ENCODE measurements at places on chromosomes 6 and 20. TPM values are rescaled to one million over a fixed set of nuclear protein-coding genes. Genes with fewer than 3 reads are reported as not detected.

DNA sequence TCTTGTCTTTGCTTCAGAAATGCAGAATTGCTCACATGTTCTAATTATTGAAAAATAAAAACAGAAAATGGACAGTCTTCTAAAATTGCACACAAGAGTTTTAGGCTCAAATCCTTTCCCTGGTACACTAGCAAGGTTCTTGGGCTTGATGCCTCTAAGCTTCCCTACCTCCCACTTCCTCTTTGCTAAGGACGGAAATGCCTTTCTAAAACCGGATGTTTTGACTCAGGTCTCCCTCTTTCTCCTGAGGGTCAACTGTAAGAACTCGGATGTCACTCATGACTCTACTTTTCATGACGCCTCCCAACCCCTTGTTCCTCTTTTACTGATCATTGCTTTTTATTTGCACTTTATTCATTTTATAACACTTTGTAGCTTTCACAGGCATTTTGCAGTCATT is 613.5 kb downstream of the C6orf118 start:
- no peak for DNase-seq

DNA sequence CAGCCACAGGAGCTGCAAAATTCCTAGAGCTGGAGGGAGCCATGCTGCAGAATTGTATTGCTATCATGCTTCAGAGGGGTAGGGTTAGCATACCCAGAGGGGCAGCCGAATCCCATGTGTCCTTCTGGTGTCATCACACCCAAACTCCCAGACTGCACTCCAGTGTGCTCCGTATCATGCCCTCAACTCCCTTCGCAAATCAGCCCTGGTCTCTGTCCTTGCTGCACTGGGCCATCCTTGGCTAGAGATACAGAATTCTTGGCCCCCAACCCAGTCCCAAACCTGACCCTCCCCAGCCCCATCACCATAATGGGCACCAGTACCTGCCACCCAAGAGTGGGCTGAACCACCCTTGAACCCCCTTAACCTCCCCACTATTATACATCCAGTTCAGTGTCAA is 138.3 kb downstream of the ANKRD60 start:
- DNase-seq, result no peak

- no peak for DNase-seq
Measured at GRCh38 chr20:59831916-59832270, 101.5 kb downstream of the SYCP2 start.

DNA sequence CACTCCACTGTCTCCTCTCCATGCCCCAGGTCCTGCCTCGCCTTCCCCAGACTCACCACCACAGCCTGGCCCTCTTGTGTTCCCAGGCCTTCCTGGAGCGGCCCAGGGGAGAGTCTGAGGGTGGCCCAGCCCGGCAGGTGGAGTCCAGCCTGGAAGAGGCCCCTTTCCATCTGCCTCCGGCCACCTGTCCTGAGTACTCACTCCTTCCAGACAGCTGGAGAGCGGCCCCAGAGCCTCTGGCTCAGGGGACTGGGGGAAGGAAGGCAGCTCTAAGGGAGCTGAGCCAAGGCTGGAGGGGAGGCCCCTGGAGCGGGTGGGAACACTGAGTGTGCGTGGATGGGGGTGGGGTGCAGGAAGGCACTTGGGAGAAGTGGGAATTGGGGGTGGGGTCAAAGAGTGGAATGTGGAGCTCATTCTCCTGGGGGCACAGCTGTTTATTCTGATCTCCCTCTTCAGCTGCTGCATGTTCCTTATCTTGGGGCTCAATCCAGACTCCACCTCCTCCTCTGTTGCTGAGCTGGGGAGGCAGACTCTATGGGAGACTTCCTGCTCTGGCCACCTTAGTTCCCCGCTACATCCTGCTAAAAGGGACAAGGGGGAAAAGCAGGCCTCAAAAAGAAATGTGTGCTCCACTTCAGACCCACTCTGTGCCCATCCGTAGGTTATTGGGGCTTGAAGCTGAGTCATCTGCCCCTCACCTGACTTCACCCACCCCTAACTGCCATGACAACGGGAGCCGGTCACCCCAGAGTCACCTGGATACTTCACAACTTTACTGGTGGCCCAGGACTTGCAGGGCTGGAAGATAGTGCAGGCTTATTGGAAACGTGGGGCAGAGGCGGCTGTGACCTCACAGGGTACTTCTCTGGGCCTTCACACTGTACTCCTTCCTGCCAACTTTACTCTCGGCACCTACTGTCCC is 19.5 kb upstream of the TAF8 start:
- peak; percentile 76 for DNase-seq

DNA sequence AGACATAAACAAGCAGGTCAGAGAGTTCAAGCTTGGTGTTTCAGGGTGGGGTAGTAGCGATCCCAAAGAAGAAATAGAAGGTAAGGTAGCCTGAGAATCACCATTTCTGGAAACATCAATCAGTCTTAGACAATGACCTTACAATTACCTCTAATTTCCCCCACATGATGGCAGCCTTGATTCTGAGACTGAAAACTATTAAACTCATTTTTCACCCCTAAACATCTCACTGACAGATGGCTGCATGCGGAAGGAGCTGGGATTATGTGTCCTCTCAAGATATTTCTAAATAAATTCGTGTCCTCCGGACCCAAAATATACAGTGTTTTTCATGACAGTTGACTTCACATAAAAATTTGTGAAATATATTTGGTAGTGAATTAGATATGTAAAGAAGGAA is 61.0 kb downstream of the KIF6 start:
- no peak for DNase-seq

- DNase-seq, result no peak
Measured at GRCh38 chr6:147430811-147431210, 77.7 kb upstream of the SAMD5 start.

DNA sequence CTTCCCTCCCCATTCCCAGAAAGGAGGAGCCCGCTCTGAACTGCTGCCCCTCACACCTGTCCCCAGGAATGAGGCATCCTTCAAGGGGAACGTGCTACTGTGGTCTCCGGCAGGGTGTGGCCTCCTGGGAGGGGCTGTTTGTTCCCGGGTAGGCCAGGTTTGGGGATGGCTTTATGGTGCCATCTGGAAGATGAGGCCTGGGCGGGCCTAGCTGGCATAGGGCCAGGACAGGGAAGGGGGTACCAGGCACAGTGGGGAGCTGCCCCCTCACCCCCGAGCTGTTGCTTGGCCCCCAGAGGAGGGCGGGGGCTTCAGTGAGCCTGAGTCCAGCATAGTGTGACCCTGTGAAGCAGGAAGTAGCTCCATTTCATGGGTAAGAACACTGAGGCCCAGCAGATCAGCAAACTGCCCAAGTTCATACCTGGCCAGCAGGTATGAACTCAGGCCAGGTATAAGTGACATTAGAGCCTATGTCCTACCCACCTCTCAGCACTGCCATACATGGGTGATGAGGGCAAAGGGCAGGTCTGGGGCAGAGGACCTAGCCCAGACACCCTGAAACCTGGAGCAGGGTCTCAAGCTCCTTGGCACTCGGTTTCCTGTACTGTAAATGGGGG is 17.5 kb upstream of the SPDEF start:
- peak; percentile 65 for DNase-seq

GRCh38 chr20:41245086-41245707 is 72.3 kb downstream of the ZHX3 start:
- DNase-seq, result peak; percentile 68

GRCh38 chr6:8865451-8865850 is 430.1 kb upstream of the SLC35B3 start:
- DNase-seq, result no peak

GRCh38 chr6:134805168-134805567 is 144.7 kb downstream of the ALDH8A1 start:
- no peak for DNase-seq

- DNase-seq, result no peak
Measured at GRCh38 chr6:87473419-87473903, 687 bp downstream of the SLC35A1 start.

The FHL5 gene
- not detected for total RNA-seq

The TFAP2D gene
- total RNA-seq, result not detected

The HTR1E gene
- not detected for total RNA-seq

The PPARD gene
- total RNA-seq, result 1.9 TPM
